Central memory CD8-positive, alpha-beta T cell (primary cell): ENCODE measurements at places on chromosomes 13 and 19.

DNA sequence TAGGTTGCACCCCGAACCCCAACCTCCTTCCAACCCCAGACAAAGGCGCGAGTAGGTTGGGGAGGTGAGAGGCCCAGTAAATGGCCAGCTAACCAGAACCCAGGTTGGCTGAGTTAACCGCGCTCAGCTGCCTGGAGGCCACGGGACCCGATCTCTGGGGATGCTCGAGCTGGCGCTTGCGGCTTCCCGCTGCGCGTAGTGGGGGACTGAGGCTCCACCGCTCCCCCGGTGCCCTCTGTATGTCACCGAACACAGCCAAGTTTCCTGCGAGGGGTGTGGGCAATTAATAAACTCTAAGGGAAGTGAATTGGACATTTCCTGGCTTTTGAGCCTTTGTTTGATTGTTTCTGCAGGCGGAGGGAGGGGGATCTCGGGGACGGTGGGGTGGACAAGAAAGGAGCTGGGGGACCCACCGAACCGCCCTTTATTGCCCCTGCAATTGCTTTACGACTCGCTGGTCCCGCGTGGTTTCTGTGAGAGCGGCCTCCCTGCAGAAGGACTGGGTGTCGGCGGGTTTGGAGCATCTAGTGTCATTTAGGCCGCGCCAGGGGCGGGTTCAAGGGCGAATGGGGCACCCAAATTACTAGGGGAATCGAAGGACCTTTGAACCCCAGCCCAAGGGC, 3.5 kb upstream of the ZIC5 start:
- DNase-seq, result no peak
- H3K4me3 ChIP-seq, result no peak overlapping the region
- H3K36me3 ChIP-seq, result peaks cover 37% of the 10 kb centered on the region

DNA sequence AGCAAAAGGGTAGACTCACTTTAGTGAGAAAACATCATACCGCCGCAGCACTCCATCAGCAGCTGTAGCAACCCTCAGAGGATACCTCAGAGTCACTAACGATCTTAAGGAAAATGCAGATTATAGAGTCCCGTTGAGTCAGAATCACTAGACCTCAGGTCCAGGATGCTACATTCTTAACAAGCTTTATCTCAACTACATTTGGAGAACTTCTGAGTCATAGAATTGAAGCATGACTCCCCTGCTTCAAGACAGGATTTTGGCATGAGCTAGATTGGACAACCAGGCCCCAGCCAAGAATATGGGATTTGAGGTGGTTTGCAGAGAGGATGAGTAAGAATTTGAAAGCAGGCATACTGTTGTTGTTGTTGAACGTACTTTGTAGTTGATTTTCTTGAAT, 118.9 kb upstream of the UBL3 start:
- DNase-seq, result no peak
- H3K27me3 ChIP-seq, result no peaks in the 10 kb centered on the region
- H3K36me3 ChIP-seq, result no peaks in the 10 kb centered on the region

- no peak for DNase-seq
- H3K36me3 ChIP-seq, result peaks cover 10% of the 10 kb centered on the region
Measured at GRCh38 chr19:861756-862580, 2.5 kb downstream of the CFD start.

DNA sequence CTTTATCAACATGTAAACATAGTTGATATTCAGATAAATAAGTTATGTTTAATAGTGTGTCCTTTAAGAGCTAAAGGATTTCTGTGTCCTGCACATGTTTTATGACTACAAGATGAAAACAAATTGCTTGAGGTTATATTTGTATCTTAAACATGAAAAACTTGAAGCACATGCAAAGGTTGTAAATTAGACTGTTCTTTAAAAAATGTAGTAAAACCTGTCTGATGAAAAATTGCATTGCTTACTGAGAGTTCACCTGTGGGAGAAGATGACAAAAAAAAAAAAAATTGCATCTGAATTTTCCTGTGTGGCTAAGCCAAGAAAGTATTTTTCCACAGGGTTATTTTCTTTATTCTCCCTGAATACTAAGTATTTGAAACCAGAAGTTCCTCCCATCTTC, 25.7 kb upstream of the LMO7 start:
- H3K36me3 ChIP-seq, result peaks cover 5% of the 10 kb centered on the region
- no peaks in the 10 kb centered on the region for H3K27me3 ChIP-seq
- no peak overlapping the region for H3K27ac ChIP-seq

GRCh38 chr19:3346677-3347353, 19.6 kb upstream of the NFIC start:
- no peak overlapping the region for H3K27ac ChIP-seq
- H3K27me3 ChIP-seq, result no peaks in the 10 kb centered on the region
- DNase-seq, result no peak
- no peaks in the 10 kb centered on the region for H3K4me1 ChIP-seq

- no peaks in the 10 kb centered on the region for H3K4me1 ChIP-seq
- no peak overlapping the region for H3K4me3 ChIP-seq
- no peaks in the 10 kb centered on the region for H3K36me3 ChIP-seq
- DNase-seq, result no peak
- H3K27ac ChIP-seq, result no peak overlapping the region
Measured at GRCh38 chr19:33638167-33639034, 16.6 kb downstream of the CHST8 start.

- H3K27ac ChIP-seq, result no peak overlapping the region
- no peak overlapping the region for H3K4me3 ChIP-seq
- peaks cover 41% of the 10 kb centered on the region for H3K27me3 ChIP-seq
- peaks cover 2% of the 10 kb centered on the region for H3K36me3 ChIP-seq
Measured at GRCh38 chr19:38252385-38252784, 3.8 kb downstream of the PPP1R14A start.
